ENCODE measurements at places on chromosomes 11 and 22.

DNA sequence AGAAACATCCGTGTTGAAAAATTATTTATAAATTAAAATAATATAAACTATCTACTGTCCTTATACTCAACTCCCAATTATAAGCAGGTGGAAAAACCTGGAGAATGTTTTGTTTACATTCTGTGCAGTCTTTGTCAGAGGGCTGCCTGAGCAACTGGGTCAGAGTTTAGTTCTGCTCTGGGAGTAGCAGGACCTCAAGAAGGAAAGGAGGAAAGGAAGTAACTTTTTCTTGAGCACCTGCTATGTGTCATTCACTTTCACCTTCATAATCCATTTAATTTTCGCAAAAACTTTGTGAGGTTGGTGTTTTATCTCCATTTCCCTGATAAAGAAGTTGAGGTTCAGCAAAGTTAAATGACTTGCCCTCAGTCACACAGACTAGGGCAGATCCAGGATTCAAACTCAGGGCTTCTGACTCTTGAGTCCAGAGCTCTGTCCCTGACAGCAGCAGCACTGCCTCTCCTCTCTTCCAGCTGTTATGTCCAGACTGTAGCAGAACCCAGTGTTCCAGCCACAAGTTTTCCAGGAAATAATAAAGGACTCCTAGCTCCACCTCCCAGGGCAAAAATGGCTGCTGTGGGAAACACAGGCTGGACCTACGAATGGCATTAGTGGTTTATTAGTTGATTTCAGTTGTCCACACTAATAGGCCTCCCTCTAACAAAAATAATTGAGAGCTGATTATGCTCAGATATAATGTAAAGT, 6.4 kb downstream of the CD3E start:
- DNase-seq: no peak

DNA sequence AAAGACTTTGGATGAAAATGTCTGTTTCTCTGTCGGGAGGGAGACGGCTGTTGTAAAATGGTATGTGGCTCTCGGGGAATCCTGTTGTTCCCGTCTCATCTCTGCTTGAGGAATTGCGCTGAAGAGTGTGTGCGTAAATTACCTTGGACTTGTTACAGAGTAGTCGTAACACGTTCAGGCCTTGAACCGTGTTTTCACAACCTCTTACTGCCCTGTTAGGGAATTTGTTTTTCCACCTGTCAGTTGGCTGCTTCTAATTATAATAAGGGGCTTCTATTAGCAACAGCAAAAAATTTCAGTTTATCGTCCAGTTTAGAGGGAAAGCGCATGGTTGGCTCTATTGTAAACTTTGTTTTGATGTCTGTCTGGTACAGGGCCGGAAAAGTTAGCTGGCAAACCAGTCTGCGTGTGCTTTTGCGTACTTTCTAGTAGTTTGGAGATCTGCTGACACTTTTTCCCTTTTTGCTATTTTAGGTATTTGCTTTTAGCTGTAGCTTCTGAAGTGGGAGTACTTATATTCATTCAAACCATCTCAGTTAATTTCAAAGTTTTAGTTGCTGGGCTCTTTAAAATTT, 1.5 kb downstream of the HIPK3 start:
- no peak for DNase-seq

DNA sequence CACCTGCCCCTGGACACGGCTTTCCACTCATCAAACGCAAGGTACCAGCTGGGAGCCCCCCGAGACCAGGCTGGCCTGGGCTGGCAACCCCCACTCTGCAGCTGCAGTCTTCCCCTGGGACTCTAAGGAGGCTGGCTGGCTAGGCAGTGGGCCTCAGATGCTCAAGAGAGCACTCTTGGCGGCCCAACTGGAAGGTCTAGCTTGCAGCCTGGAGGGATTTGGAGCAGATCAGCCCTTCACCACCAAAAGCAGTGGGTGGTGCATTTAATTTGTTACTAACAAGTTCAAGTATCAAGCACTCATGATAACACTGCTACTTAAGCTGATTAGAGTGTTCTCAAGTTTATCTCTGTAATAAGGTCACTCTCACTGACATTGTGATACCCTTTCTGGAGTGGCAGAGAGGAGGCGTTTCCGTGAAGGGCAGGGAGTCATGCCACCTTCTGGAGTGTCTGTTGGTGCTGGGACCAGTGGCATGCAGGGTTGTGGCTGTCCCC, 21.5 kb downstream of the C22orf23 start:
- no peak for DNase-seq

DNA sequence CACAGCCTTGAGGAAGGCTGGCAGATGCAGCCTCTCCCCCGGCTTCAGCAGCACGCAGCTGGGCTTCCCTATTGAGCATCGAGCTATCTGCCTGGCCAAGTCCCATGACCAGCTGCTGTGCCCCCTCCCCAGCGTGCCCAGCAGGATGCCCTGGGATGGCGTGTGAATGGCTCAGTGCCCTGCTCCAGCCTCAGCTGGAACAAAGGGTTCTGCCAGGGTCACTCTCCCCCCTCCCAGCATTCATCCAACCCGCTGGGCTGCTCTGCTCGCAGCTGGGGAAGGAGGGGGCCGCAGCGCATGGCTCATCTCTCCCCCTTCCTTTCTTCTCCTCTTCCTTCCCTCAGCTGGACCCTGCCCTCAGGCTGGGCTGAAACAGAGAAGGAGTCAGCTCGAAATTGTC, 14.5 kb downstream of the LRP4 start:
- DNase-seq: no peak

DNA sequence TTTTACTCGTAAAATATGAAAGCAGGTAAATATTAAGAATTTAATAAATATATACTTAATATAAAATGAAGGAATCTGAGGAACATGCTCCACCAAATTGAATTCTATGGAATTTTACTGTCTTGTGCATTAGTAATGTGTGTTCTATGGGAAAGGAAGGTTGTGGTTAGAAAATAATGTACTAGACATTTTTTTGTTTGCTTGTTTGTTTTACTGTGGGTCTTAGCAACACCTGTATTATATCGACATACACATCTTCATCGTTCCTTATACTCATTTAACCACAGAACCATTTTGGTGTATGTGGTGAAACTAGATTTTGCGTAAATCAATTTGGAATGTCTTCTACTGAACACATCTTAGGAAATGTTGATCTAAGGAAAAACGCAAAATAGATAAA, 114.1 kb upstream of the MTMR2 start:
- DNase-seq: no peak
